ENCODE measurements at places on chromosomes 11 and 22.
A peak's percentile ranks its signal among the peaks of the same experiment; 100 is the strongest.

- DNase-seq, result no peak
Observed at GRCh38 chr11:41316751-41317150, 142.7 kb downstream of the LRRC4C start.

- no peak for DNase-seq
Observed at GRCh38 chr22:43066844-43067385, 22.3 kb downstream of the TTLL1 start.

DNA sequence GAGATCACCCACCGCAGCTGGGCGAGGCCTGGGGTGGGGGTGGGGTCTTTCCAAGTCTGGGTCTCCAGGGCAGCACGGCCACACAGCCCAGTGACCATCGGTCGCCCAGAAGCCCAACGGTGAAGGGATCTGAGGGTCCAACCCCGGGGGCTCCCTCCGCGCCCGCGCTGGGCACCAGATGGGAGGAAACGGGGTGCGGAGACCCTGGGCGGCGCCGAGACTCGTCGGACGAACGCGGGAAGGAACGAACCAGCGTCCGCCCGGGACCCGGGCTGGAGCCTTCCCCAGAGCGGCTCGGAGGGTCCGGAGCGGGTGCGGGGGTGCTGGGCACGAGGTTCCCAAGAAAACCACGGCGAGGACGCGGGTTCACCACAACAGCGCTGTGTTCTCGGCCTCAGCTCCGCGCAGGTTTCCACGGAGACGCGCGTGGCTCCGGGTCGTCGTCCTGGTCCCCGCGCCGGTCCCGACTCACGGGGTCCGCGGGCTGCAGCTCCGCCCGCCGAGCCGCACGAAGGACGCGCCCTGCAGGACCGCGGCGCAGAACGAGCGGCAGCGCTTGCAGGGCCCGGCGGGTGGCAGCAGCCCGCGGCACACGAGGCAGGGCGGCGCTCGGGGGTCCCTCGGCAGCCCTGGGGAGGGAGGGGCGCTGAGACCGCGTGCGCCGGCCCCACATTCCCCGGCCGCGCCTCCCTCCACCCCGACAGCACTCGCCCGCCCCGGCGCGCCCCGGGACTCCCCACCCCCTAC, 2.3 kb upstream of the IL17REL start:
- no peak for DNase-seq

- no peak for DNase-seq
Observed at GRCh38 chr11:12786891-12787290, 112.7 kb downstream of the TEAD1 start.

DNA sequence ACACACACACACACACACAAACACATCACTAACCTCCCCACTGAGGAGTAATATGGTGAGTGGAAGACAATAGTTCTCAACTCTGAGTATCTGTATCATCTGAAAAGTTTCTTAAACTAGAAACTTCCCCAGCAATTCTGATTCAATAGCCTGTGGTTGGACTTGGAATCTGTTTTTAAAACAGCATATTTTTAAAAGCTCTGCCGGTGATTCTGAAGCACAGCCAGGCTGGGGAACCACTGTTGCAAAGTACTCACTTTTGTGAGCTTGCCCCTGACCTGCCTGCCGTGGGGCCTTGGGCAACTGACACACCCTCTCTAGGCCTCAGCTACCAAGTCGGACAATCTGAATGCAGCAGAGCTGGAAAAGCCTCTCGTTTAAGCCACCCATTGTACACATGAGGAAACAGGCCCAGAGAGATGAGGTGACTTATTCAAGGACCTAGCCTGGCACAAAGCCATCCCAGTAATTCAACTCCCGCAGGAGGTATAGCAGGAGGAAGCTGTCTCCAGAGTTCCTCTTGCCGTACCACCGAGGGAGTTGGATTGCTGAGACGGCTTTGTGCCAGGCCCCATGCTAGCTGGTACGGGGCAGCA, 8.9 kb downstream of the SLC15A3 start:
- no peak for DNase-seq

DNA sequence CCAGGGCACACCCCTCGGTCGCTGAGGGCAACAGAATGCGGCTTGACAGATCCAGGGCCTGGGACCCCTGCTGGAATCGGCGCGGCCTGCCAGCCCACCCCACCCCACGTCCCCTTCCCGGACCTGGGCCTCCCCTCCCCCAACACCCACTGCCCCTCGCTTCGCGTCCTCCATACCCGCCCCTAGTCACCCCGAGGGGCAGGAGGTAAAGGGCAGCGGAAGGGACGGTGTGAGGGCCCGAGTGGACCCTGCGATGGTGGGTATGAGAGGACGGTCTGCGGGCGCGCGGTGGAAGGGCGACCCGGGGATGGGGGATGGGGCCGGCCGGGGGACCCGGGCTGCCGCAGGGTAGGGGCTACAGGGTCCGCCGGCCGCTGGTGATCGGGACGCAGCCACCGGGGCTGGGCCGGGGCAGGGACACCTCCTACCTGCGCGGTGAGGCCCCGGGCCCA, 311 bp downstream of the APBB1 start:
- DNase-seq, result no peak

- DNase-seq, result no peak
Observed at GRCh38 chr11:20000351-20001134, 159.7 kb downstream of the DBX1 start.

GRCh38 chr11:60396382-60396781, at the start of gene MS4A14:
TSS of gene MS4A14 (plus strand) at chr11:60396459. CDS start at chr11:60396579, 120 bp downstream.
- DNase-seq, result no peak

GRCh38 chr11:121523581-121524232, 70.9 kb upstream of the SORL1-AS1 start:
- no peak for DNase-seq

GRCh38 chr11:130868086-130868710, 48.1 kb downstream of the SNX19 start:
- no peak for DNase-seq

DNA sequence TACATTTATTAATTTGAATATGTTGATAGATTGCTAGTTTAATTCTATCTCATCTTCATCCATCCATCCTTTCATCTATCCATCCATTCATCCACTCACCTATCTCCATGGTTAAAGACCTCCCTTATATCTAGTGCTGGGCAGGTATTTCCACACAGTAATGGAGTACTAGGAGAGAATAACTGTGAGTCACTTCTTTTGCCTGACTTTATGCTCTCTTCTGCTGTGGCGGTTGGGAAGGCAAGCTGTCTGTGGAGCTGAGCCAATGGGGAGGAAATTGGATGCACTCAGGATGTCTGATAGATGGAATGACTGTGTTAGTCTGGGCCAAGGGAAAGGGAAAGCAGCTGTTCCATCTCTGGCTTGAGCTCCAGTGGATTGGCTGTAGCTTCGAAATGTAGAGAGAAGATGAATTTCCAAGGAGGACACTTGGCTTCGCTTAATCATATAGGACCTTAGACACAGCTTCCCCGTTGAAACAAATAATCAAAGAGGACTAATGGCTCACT, 60.3 kb downstream of the NELL1 start:
- DNase-seq, result no peak

DNA sequence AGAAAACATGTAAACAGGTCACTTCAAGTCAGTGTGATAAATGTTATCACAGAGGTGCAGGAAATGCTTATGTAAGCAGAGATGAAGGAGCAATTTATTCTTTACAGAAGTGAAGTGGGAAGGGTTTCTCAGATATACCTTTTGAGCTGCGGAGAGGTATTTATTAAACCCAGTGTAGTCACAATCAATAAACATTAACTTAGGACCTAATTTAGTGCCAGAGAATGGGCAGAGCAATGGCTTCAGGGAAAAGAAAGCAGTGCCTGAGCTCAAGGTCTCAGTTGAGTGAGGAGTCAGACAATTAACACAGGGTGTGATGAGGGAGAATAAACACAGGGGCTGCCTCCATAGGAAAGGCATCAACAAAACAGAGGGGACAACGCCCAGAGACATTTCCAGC, 1.9 kb downstream of the MS4A5 start:
- DNase-seq, result no peak

DNA sequence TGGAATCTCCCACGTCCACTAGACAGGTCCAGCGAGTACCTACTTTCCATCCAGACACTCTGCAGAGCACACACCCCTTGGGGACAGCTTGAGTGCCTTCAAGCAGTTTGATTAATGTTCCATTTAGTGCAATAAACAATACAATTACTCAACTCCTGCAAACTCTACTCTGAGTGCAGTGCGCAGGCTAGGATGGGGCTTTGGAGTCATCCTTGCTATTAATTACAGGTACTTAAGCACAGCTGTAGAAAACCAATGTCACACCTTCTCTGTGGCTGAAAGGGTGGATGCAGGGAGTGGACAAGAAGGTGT, 82.6 kb downstream of the MN1 start:
- DNase-seq, result no peak

- DNase-seq, result no peak
Observed at GRCh38 chr11:2210366-2211112, 38.9 kb upstream of the TH start.

DNA sequence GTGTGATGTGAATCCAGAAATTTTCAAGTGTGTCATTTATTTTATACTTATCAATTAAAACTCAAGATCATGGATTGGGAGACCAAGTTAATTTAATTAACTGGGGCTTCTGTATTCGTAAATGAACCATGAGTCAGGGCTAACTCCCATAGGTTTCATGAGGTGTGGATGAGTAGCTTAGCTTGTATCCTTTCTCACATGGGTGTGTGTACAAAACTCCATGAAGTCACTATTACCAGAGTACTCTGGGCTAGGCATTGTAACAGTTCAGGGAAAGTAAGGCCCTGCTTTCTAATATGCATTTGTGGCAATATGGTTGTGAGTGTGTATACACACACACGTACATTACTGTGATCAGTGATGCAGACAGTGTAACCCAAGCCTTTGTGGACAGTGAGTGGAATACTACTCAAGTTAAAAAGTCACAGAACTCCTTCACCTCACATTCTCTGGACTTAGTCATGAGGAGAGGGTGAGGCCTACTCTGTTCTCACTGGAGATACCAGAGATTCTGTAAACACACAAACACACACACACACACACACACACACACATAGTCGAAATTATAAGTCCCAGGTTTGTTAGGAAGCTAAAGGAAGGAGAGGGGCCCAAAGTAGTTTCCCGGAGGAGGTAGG, 3.5 kb downstream of the CNTF start:
- no peak for DNase-seq

DNA sequence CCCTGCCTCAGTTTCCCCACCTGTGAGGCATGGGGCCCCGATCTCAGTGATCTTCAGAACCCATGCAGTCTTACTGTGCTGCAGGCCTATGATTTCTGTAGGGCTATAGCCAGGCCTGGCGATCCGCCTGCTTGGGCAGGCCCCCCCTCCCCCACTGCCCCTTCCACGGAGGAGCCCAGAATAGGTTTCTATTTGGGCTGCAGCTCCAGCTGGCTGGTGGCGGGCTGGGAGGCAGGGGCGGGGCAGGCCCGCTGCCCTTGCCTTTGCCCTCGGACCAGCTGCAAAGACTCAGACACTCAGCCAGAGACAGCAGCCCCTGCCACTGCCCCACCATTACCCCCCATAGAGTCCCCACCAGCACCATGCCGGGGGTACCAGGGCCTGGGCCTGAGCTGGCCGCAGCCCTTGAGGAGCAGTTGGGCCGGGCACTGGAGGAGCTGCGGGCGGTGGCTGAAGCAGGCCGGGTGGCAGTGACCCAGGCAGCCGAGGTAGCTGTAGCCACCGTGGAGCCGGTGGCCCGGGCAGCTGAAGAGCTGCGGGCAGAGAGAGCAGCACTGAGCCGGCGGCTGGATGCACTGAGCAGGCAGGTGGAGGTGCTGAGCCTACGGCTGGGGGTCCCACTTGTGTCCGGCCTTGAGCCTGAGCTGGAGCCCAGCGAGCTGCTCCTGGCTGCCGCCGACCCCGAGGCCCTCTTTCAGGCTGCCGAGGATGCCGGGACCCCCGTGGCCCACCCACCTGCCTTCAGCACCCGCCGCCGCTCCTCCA, 12.2 kb downstream of the SMTN start:
- no peak for DNase-seq

- peak; percentile 10 for DNase-seq
Observed at GRCh38 chr11:31240340-31240904, 129.1 kb downstream of the DCDC1 start.

- DNase-seq, result no peak
Observed at GRCh38 chr11:132496341-132496740, 1036.0 kb downstream of the OPCML start.

DNA sequence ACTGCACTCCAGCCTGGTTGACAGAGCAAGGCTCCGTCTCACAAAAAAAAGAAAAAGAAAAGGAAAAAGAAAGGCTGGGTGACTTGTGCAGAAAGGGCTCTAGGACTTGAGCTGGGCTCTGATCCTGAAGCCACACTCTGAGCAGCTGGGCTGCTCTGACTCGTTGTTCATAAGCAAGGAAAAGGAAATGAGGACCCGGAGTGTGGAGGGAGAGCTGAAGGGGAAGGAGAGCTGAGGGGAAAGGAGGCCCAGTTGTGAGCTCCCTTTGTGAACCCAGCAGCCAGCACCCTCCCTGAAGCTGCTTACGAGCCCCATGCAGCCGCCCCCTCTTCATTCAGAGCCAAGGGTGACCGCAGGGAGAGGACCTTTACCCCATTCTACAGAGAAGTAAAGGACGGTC, 12.3 kb upstream of the SH3BP1 start:
- DNase-seq, result no peak

GRCh38 chr11:117488996-117489952, 161.6 kb downstream of the CEP164 start:
- no peak for DNase-seq

DNA sequence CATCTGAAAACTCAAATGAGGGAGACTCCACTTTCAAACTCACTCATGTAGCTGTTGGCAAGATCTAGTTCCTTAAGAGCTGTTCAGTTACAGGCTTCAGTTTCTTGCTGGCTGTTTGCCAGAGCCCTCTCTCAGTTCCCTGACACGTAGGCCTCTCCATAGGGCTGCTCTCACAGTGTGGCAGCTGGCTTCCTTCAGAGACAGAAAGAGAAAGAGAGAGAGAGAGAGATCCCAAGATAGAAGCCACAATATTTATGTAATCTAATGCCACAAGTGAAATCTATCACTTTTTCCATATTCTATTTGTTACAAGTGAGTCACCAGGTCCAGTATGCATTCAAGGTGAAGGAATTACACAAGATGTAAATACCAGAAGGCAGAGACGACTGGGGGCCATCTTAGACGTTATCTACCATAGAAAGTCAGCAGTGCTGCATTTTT, 168.8 kb downstream of the RCN1 start:
- no peak for DNase-seq

DNA sequence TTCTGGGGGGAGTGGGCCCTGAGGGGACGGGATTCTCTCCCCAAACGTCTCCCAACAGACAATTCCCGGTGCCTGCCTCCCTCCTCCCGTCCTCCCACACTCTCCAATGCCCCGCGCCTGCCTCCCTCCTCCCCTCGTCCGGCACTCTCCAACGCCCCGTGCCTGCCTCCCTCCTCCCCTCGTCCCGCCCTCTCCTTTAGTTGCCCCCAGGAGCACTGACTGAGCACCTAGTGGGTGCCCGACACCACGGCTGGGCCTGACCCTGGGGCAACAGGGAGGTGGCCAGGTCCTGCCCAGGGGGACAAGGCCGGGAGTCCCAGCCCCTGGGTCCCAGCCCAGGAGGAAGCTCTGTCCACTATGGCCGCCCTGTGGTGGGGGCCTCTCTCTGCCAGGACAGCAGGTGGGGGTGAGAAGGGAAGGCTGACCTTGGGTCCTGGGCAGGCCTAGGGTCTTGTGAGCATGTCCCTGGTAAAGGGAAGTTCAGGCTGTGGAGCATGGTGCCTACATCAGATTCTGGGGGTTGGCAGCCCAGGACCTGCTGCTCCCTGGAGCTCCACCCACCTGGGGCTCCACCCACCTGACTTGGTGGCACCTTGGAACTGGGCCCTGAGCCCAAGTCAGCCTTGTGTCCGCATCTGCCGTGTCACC, 942.3 kb downstream of the BRD1 start:
- no peak for DNase-seq

All from glomerular endothelial cell (primary cell).